ENCODE measurements at places on chromosomes 4 and X.

DNA sequence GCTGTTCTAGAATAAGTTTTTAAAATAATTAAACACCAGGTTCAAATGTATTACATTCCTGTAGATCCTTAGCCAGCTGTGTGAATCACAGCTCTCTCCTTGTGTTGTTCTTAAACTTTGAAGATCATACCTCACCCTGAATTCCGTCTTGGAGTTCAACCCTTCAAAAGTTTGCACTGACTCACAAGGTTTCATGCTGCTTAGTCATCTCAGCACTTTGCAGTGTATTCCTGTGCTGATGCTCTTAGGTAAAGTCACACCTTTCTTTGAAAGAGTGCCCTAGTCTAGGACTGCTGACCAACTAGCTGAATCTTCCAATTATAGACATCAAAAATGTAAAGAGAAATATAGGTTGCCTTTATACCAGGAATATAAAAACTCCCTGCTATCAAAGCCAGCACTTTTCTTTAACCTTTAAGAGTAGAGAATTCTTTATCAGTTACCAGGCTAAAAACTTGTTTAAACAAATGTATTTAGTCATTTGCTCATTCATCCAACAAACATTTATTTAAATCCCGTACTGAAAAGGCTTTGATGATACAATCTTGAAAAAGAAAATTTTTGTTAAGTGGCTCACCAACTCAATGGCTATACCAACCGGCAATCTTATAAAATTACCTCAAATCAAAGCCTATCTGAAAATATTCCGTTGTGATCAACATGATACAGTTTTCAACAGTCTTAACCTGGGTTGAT lies 169.7 kb downstream of the RAP1GDS1 start:
- no peak for DNase-seq

GRCh38 chr4:71338846-71339593 lies at the start of gene SLC4A4:
TSS of gene SLC4A4 (plus strand) at chr4:71339020.
- no peak for DNase-seq

DNA sequence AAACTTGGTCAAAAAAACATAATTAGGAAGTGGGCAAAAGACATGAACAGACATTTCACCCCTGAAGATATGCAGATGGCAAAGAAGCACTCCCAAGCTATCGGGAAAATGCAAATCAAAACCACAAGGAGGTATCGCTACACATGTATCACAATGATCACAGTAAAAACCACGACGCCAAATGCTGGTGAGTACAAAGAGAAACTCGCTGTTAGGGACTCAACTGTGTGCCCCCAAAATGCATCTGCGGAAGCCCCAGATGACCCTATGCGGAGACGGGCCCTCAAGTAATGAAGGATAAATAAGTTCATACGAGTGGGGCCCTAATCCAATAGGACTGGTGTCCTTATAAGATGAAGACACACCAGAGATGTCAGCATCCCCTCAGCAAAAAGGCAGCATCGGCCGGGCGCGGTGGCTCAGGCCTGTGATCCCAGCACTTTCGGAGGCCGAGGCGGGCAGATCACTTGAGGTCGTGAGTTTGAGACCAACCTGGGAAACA lies 10.2 kb downstream of the GAK start:
- DNase-seq = no peak

GRCh38 chr4:24032371-24032989 lies 142.6 kb upstream of the PPARGC1A start:
- DNase-seq = no peak

DNA sequence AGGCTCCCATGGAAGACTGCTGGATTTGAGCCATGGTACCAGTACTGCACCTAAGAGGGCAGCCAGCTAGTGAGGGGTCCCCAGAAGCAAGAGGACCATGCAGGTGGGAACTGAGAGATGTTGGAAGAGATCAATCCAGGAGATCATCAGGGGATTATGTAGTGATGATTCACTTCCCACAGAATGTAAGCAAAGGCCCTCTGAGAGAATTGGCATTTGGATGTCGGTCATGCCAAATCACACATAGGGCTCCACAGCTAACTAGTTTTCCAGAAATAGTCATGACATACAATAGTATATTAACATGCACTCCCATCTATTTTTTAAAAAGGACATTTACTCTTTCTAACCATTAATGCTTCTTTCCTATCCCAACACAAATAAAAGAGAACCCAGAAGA lies 112.5 kb downstream of the RASGEF1B start:
- no peak for DNase-seq

GRCh38 chrX:132592880-132593279 lies 104.0 kb upstream of the MBNL3 start:
- DNase-seq = no peak

DNA sequence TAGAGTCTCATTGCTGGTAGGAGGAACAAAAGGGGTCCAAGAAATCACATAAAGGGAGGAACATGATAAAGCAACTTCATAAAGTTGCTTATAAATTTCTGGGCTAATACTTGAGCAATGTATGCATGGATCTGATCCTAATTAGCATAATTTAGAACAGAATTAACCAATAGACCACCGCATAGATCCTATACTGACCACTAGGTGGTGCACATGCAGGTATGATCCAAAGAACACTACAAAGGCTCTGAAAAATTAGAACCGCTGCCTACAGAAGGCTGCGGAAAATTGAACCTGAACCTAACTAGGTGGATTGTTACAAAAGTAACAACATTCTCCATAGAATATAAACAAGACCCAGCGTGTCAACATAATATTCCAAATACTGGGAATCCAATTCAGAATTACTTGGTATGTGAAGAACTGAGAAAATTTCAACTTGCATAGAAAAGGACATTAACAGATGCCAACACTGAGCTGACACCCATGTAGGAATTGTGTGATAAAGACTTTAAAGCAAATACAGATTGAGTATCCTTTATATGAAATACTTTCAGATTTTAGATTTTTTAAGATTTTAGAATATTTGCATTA lies 23.3 kb downstream of the BRCC3 start:
- no peak for DNase-seq

DNA sequence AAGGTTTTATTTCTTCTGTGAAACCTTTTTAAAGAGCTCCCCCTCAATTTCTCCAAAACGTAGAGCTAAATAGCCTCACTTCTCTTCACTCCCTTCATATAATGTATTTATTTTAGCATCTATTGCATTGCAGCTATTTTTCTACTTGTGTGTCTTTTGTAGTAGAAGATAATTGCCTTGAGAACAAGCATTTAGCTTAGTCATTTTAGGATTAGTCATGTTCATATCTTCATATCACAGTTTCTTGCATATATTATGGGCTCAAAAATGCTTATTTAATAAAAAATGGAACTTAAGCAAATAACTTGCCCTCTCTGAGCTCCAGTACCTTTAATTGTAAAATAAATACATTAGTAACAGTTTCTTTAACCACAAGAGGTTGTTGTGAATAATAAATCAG lies 72.1 kb upstream of the SPANXC start:
- no peak for DNase-seq

DNA sequence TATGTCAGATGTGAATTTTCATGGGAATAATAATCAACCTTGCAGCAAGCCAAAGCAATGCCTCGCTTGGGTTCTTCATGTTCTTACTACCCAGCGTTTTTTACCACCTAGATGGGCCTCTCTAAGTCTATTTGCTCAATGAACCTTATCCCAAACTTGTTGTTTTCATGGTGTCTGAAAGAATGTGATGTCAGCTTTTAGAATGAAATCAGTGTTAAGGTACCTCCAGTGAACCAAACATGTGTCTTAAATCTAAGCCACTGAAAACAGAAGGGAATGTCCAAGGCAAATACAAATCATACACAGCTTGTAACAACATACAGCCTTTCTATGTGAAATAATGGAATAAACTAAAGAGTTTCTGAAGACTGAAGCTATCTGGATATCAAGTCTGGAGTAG lies 6.7 kb downstream of the EPGN start:
- DNase-seq = no peak

DNA sequence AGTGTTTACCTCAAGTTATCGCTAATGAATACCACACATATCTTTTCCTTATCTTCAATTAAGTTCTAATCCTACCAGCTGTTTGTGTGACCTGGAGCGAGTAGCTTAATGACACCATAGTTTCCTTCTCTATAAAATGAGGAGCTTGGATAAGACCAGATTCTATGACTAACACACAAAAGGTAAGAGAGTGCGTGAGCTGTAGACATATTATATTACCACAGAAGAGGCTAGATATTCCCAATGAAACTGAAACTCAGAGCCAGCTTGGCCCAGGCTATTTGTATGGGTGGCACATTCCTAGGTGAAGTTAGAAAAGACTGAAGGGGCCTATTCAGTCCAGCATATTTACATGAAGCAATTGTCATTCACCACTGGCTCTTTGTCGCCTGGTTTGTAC lies 30.2 kb downstream of the ASB5 start:
- DNase-seq = no peak

DNA sequence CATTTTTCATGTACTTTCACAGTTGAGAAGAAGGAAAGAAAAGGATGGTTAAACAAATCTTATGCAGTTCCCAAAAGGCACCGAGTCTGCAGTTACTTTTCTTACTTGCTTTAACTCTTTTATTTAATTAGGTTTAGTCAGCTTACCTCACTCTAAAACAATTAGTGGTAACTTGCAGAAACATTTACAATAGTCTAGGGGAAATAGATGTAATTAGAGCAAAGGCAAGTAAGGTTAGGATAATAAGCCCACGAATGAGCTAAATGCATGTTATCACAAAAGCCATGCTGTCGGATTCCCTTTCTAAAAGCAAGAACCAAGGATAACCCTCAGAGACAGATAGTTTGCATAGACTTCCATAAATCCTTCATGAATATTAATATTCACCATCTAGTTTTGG lies 82.0 kb upstream of the VCX2 start:
- DNase-seq = no peak

- DNase-seq = no peak
Observed at GRCh38 chr4:3724319-3725231, 41.6 kb upstream of the ADRA2C start.

DNA sequence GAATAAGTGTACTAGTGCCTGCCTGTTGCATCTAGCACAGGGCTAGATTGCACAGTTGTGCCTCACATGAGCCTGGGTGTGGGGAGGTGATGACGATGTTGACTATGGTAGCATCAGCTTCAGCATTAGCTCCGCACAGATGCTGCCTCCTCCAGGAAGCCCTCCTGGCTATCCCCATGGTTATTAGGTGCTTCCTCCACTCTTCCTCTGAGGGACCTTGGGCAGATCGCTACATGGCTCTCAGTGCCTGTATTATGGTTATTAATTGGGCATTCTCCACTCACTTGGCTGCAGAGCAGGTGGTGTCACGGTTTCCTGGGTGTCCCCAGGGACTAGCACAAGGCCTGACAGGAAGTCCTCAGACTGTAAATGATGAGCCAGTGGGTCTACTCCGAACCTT lies 325.6 kb downstream of the ARHGAP10 start:
- no peak for DNase-seq

DNA sequence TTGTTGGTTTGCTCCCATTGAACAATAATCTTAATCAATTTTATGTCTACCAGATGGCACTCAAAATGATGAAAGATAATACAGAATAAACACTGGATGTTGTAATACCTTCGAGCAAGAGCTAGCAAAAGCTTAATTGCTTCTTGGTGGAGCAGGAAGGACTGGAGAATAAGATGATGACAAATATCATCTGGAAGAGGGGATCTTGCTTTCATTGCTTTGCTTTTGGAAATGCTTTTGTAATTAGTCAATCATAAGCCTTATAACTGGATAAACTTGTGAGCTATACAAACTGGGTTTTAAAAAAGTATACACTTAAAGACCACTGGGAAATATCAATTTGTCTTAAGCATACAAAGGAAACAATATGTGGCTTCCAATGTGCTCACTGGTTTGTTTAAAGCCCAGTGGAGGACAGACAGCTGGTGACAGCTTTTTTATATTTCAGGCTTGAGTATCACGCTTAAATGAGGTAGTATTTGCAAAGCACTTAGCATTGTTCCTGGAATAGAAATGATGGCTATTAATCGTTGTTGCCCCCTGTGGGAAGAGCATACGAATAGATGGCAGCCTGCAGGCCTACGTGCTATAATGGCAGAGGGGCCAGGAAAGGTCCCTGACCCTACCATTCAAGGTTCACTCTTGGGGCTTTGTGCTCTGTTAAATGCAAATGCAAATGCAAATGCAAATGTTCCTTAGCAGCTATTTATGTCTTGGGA lies 61.2 kb downstream of the TMEM150C start:
- no peak for DNase-seq

GRCh38 chr4:125505621-125506020 lies 190.9 kb downstream of the FAT4 start:
- no peak for DNase-seq

DNA sequence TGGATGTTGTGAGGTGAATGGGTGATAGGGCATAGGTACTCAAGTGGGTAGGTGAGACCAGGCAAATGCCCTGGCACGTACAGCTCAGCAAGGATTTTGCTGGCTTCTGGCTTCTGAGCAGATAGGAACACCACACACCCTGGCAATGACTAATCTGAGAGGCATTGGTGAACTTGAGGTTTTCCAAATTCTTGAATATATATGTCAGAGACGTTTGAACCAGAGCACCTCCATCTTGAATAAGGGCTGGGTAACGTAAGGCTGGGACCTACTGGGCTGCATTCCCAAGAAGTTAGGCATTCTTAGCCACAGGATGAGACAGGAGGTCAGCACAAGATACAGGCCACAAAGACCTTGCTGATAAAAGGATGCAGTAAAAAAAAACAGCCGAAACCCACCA lies 204.5 kb downstream of the NLGN4X start:
- DNase-seq = no peak

DNA sequence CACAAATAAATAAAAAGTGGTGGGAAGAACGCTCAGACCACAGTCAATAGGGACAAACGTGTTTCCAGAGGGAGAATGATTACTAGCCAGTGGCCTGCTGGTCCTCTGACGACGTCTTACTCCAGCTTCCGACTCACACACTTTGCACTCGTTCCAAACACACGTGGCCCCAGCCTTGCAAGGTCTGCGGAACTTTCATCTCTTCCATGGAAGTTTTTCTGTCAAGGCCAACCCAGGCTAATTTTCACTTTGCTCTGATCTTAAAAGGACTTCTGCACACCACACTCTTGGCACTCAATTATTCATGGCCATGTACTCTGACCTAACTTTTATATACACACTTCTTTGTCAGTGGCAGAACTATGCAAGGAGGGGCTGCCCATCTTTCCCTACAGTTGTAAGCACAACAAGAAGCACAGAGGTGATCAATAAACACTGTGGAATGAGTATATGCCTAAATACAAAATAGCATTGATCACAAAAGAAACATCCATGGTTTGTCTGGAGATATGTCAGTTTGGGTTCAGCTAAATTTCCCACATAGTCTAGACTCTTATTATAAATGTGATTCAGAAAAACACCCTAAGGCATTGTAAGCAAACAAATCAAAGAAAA lies 69.4 kb downstream of the STX18 start:
- no peak for DNase-seq

- no peak for DNase-seq
Observed at GRCh38 chr4:65698631-65699030, 28.3 kb upstream of the EPHA5 start.

DNA sequence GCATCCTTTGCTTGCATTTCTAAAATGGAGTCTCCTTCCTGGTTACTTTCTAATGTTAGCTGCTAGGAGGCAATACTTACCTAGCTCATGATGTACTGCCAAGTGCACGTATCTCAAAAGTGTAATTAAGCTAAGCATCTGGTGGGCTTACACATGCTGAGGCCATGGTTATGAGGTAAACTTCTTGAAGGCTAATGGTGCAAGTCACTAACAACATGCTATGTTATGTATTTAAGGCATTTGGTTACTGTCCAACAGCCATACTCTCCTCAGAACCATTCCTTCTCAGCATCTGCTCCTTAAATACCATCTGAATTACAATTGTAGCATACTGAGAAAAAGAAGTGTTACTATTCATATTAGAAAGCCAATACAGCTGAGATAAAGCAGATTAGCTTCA lies 318.6 kb upstream of the BMP3 start:
- DNase-seq = no peak

GRCh38 chrX:85561231-85561630 lies 181.8 kb upstream of the POF1B start:
- no peak for DNase-seq
